Stimulated activated CD4-positive, alpha-beta T cell treated with anti-CD3 and anti-CD28 coated beads, TNF-alpha, amount 100 ng/mL, for 4 hours (primary cell): ENCODE measurements at places on chromosomes 1 and 21.

DNA sequence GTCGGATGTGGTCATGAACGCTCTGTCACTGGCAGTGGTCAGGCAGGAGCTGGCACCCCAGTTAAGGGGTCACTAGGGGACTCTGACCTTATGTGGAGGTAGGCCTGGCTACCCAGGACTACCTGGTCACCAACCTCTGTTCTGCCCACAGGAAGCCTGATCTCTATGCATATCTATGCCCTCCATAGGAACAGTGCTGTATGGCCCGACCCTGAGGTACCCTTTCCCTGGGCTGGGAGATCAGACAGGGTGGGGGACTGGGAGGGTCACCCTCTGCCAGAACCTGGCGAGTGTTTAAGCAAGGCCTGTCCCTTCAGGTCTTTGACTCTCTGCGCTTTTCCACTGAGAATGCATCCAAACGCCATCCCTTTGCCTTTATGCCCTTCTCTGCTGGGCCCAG lies 19.0 kb downstream of the CYP4B1 start:
- no peak for DNase-seq

DNA sequence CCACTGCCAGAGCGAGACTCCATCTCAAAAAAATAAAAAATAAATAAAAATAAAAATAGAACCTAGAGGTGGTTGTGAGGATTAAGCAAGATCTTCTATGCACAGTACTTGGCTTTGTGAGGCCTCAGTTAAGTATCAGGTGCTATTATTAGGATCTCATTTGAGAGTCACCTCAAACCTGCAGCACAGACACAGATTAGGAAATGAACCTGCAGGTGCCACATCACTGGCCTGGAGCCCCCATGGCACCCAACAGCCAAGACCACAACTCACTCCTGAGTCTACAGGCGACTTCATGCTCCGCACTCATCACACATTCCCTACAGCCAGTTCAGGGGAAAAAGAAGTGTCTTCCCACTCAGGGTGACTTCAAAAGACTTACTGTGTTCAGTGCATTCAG lies 176.8 kb downstream of the SLC45A1 start:
- DNase-seq: no peak

DNA sequence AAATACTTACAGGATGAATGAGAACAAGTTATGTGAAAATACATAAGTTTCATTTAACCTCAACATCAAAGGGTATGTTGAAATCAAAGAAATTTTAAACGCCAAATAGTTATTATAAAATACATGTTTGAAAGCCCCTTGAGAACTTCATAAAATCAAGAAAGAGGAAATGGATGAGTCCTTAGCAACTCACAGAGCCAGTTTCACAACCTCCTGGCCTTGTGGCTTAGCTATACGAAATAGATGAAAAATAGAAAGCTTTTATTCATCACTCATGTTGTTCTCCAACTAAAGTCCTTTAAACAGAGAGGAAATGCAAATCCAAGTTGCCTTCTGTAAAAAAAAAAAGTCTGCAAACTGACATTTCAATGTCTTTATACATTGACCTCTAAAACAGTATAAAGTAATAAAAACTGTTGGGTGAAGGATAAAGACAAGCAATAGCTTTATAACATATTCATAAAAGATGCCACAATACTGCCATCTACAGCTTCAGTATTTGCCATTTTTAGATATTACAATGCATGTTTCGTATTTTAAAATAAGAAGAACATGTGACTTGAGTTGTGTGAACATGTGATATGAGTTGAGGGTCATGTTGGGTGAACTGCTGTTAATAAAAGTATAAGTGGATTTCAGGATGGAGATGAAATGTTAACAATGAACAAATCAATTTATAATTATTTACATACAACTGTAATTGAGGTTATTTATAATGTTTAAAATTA lies 847.8 kb downstream of the MRPL39 start:
- DNase-seq: no peak

GRCh38 chr1:228005511-228006033 lies 1.2 kb upstream of the WNT3A start:
- DNase-seq: no peak

- no peak for DNase-seq
Measured at GRCh38 chr1:186375929-186376319, 286 bp downstream of the ODR4 start.

- no peak for DNase-seq
Measured at GRCh38 chr1:2927393-2928360, 93.6 kb upstream of the ACTRT2 start.

DNA sequence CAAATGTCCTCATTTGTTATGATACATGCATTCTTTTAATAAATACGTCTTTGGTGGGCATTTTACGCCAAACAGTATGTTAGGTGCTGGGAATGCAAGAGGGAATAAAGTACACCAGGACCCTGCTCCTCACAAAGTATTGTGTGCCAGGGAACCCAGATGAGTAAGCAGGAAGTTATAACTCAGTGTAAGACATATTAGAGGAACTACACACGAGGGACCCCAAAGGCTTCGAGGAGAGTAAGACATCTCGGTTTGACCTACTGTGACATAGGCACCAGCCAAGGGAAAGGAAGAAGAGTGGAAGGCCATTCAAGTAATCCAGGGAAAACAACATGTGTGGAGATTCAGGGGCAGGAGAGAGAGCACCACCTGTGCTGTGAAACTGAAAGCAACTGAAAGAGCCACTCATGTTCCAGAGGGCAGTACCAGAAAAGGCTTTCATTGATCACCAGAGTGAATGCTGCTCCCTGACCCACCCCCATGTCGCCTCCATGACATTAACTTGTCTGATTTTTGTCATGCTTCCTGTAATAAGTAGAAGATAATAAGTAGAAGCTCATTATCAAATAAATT lies 542.5 kb upstream of the PKN2 start:
- DNase-seq: no peak

- DNase-seq: no peak
Measured at GRCh38 chr1:178629252-178630154, 95.5 kb upstream of the RALGPS2 start.

- DNase-seq: no peak
Measured at GRCh38 chr1:226948051-226948450, 8.0 kb downstream of the COQ8A start.

GRCh38 chr1:109488696-109489095 lies 5.0 kb downstream of the ATXN7L2 start:
- DNase-seq: no peak

DNA sequence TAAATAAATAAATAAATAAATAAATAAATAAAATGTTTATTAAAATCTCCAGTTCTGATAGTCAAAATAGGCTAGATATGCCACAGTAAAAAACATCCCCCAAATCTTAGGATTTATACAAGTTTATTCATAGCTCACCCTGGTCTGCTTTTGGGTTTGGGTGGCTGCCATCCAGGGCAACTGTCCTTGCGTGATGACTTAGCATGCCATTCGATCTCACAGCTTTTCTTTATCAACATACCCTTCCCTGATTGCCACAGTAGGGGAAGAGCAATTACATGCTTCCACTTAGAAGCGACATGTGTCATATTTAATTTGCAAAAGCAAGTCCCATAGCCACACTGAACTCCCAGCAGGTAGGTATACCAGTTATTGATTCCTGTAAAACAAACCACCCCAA lies 52.7 kb downstream of the TEX35 start:
- no peak for DNase-seq

DNA sequence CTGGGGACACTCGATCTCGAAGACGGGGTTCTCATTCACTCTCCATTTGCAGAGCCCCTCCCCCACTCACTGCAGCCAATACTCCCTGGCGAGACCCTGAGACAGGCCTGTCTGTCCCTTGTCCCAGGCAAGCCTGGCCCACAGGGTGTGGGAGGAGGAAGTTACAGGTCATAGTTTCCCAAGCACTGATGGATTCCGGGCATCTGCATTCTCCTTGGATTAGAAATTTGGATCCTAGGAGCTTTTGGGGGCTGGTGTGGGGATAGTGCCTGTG lies 11.3 kb downstream of the WNT3A start:
- no peak for DNase-seq
